Glutamatergic neuron (in vitro differentiated cells): ENCODE measurements at places on chromosomes 3 and 15. TPM values are rescaled to one million over a fixed set of nuclear protein-coding genes. Genes with fewer than 3 reads are reported as not detected.
A peak's percentile ranks its signal among the peaks of the same experiment; 100 is the strongest.

DNA sequence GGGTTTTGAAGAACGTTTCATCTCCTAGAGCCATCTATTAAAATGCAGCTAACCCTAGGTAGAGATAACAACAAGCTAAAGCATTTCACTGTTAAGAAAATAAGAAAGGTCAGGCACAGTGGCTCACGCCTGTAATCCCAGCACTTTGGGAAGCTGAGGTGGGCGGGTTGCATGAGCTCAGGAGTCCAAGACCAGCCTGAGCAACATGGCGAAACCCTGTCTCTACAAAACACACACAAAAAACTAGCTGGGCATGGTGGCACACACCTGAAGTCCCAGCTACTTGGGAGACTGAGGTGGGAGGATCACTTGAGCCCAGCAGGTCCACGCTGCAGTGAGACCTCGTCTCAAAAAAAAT lies 5.4 kb upstream of the TBC1D5 start:
- no peaks in the 10 kb centered on the region for H3K36me3 ChIP-seq
- no peak overlapping the region for H3K4me3 ChIP-seq
- H3K27ac ChIP-seq = no peak overlapping the region
- H3K27me3 ChIP-seq = no peaks in the 10 kb centered on the region
- DNase-seq = no peak
- H3K4me1 ChIP-seq = peaks cover 2% of the 10 kb centered on the region

ARHGAP11A gene
- 8.9 TPM for total RNA-seq

DNA sequence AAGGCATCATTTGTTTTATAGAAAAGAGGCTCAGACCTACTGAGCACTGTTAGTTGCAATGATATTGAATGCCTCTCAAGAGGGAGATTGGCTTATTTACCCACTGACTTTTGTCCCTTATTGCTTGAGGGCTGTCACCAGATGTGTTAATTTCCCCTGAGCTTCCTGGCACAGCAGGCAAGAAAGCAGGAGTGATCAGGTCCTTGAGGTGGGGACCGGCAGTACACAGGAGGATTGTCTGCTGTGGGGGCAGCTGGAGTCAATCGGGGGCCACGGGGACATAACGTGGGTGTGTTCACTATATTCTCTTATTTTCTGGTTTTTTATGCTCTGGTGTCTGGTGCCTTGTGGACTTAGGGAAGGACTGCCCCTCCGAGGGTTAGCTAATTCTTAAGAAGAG lies 44.6 kb downstream of the GASK1A start:
- H3K4me3 ChIP-seq = no peak overlapping the region
- H3K36me3 ChIP-seq = no peaks in the 10 kb centered on the region
- no peak for DNase-seq
- H3K27me3 ChIP-seq = no peaks in the 10 kb centered on the region
- no peaks in the 10 kb centered on the region for H3K4me1 ChIP-seq

DNA sequence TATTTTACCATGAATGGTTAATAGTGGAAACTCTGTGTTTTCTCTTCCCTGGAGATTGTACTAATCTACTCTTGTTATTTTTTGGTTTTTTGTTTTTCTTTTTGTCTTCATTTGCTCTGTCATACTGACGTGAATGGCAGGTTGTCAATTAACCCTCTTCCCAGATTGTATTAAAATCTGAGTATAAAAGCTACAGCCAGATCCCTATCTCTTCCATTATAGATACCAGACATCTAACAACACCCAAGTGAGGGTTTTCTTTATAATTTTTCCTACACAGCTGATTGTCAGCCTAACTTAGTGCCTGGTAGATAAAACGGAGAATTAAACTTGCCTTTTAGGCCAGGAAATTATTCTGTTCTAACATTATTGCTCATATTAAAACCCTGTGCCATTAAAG lies 162.6 kb downstream of the IL5RA start:
- H3K36me3 ChIP-seq = no peaks in the 10 kb centered on the region
- no peak overlapping the region for H3K4me3 ChIP-seq
- H3K27me3 ChIP-seq = no peaks in the 10 kb centered on the region
- DNase-seq = no peak

DNA sequence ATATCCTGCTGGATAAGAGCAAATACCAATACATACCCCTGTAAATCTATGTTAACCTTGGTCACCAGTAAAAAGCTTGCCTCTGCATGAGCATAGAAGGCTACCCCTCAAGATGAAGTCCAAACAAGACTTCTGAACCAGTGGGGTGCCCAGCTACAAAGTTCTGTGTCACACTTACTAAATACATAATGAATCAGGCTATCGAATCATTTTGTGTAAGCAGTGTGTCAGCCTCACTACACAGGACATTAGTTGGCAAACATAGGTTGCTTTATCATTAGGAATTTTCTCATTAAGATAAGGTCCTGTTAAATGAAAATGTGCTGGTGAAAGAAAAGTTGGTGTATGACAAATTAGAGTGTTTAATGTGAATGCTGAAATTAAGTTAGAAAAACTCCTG lies 452.0 kb downstream of the MFSD1 start:
- H3K27ac ChIP-seq = no peak overlapping the region
- H3K4me1 ChIP-seq = no peaks in the 10 kb centered on the region
- H3K27me3 ChIP-seq = peaks cover 5% of the 10 kb centered on the region
- no peak overlapping the region for H3K4me3 ChIP-seq
- no peak for DNase-seq

GRCh38 chr3:13204177-13204581 lies 130.9 kb upstream of the IQSEC1 start:
- H3K27ac ChIP-seq = no peak overlapping the region
- H3K27me3 ChIP-seq = peaks cover 2% of the 10 kb centered on the region
- H3K36me3 ChIP-seq = no peaks in the 10 kb centered on the region
- no peak for DNase-seq
- peaks cover 6% of the 10 kb centered on the region for H3K4me1 ChIP-seq
- no peak overlapping the region for H3K4me3 ChIP-seq

GRCh38 chr3:176359211-176359610 lies 838.1 kb downstream of the TBL1XR1 start:
- DNase-seq = no peak
- no peaks in the 10 kb centered on the region for H3K4me1 ChIP-seq
- H3K36me3 ChIP-seq = no peaks in the 10 kb centered on the region
- H3K27ac ChIP-seq = no peak overlapping the region
- H3K27me3 ChIP-seq = no peaks in the 10 kb centered on the region

- peaks cover 7% of the 10 kb centered on the region for H3K4me1 ChIP-seq
- H3K27me3 ChIP-seq = peaks cover 3% of the 10 kb centered on the region
- peak overlapping the region; percentile 90 for H3K4me3 ChIP-seq
- H3K36me3 ChIP-seq = no peaks in the 10 kb centered on the region
- DNase-seq = no peak
These were observed 1.0 kb downstream of the CGGBP1 start for GRCh38 chr3:88057630-88058305.

SNTN gene
- total RNA-seq = not detected

GRCh38 chr15:28897861-28898585 lies 12.2 kb downstream of the APBA2 start:
- peaks cover 21% of the 10 kb centered on the region for H3K27me3 ChIP-seq
- H3K27ac ChIP-seq = peak overlapping the region; percentile 87
- DNase-seq = no peak
- H3K4me1 ChIP-seq = peaks cover 65% of the 10 kb centered on the region

GRCh38 chr15:73885954-73886700 lies 12.8 kb downstream of the TBC1D21 start:
- no peaks in the 10 kb centered on the region for H3K4me1 ChIP-seq
- peaks cover 19% of the 10 kb centered on the region for H3K27me3 ChIP-seq
- no peak for DNase-seq
- no peak overlapping the region for H3K27ac ChIP-seq
- H3K36me3 ChIP-seq = no peaks in the 10 kb centered on the region

PRR20G gene
- not detected for total RNA-seq

DNA sequence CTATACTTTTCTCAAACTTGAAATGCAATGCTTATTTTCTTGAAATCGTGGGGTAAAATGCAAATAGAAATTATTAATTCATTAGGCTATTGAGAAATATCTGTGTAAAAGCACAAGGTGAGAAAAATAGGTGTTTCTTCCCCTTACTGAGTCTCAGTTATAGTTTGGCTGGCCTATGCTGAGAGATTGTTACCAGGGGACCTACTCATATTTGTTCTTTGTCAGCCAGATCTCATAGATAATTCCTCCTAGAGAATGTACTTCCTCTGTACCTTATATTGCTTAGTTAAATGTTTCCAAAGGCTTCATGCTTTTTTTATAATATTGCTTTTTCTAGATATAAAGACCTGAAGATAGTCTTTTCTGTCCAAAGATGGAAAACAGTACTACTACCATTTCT lies 60.0 kb upstream of the TRPC1 start:
- H3K4me3 ChIP-seq = no peak overlapping the region
- DNase-seq = no peak
- H3K36me3 ChIP-seq = no peaks in the 10 kb centered on the region
- no peaks in the 10 kb centered on the region for H3K27me3 ChIP-seq
- H3K27ac ChIP-seq = no peak overlapping the region

CYP19A1 gene
- not detected for total RNA-seq

GRCh38 chr3:37967260-37967881 lies 23.2 kb upstream of the VILL start:
- H3K27me3 ChIP-seq = peaks cover 7% of the 10 kb centered on the region
- DNase-seq = peak; percentile 76
- H3K36me3 ChIP-seq = no peaks in the 10 kb centered on the region
- no peak overlapping the region for H3K27ac ChIP-seq

DNA sequence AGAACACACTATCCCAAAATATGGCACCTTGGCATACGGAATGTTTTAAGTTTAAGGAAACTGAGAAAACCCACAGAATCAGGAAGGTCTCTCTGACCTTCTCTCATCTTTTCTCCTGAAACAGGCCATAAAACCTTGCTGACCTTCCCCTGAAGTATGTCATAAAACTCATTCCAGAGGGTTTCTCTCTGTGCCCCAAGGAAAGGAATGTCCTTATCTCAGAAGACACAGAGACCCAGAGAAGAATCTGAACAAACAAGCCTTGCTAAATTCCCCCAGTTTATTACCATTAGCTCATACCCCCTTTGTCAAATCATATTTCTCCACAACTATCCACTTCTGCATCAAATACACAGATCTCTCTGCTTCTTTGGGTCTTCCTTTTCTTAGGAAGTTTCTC lies 603.1 kb downstream of the MCTP2 start:
- no peaks in the 10 kb centered on the region for H3K4me1 ChIP-seq
- H3K27ac ChIP-seq = no peak overlapping the region
- no peak for DNase-seq
- peaks cover 2% of the 10 kb centered on the region for H3K27me3 ChIP-seq

DLL4 gene
- 12.5 TPM for total RNA-seq

- H3K27ac ChIP-seq = no peak overlapping the region
- H3K36me3 ChIP-seq = no peaks in the 10 kb centered on the region
- no peak overlapping the region for H3K4me3 ChIP-seq
- H3K4me1 ChIP-seq = peaks cover 5% of the 10 kb centered on the region
- DNase-seq = no peak
These were observed 30.2 kb downstream of the BCL2L10 start for GRCh38 chr15:52082197-52083036.

DNA sequence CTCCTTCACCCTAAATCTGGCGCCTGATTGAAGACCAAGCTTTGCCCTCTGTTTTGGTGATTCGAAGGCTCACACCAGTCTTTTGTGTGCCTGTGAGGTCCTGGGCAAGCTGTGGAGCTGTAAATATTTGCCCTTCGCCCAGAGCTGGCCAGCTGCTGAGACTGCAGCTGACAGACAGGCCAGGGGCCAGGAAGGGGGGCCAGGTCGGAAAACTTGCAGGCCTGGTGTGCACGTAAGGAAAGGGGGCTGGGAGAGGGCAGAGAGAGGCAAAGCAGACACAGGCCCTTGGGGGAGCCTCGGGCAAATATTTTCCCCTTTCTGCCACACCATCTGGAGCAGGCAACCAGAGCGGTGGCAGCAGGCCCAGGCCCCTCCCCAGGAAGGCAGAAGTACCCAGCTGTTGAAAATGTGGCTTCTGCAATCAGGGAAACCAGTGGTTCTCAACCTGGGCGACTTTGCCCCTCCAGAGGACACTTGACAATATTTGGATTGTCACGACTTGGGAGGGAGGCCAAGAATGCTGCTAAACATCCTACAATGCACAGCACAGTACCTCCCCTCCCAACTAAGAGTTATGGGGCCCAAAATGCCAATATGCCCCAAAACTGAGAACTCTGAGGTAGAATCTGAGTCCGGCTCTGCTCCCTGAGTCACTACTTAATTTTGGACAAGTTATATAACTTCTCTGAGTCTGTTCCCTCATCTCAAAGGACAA lies 2.5 kb downstream of the PDZRN3 start:
- DNase-seq = peak; percentile 55
- H3K36me3 ChIP-seq = no peaks in the 10 kb centered on the region
- H3K27me3 ChIP-seq = peaks cover 2% of the 10 kb centered on the region
- H3K27ac ChIP-seq = peak overlapping the region; percentile 93

DNA sequence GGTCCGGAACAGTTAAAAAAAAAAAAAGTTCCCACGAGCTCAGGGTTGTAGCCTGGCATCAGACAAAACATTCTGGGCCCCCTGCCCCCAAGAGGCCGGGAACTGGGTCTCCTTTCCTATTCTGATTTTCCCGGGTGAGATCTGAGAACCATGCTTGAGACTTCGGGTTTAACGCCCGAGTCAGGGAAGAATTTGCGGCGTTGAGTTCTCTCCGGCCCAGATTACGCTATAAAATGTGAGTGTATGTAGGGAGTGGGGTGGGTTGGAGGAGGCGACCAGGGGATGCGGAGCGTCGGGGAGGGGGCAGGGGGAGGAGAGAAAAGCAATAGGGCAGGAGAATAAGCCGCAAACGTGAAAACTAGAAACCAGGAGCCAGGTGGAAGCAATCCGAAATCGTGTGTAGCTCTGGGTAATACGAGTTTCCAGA lies 2.7 kb downstream of the ZIC1 start:
- DNase-seq = no peak
- no peak overlapping the region for H3K27ac ChIP-seq
- H3K4me1 ChIP-seq = peaks cover 11% of the 10 kb centered on the region
- peaks cover 70% of the 10 kb centered on the region for H3K27me3 ChIP-seq
- no peak overlapping the region for H3K4me3 ChIP-seq

DNA sequence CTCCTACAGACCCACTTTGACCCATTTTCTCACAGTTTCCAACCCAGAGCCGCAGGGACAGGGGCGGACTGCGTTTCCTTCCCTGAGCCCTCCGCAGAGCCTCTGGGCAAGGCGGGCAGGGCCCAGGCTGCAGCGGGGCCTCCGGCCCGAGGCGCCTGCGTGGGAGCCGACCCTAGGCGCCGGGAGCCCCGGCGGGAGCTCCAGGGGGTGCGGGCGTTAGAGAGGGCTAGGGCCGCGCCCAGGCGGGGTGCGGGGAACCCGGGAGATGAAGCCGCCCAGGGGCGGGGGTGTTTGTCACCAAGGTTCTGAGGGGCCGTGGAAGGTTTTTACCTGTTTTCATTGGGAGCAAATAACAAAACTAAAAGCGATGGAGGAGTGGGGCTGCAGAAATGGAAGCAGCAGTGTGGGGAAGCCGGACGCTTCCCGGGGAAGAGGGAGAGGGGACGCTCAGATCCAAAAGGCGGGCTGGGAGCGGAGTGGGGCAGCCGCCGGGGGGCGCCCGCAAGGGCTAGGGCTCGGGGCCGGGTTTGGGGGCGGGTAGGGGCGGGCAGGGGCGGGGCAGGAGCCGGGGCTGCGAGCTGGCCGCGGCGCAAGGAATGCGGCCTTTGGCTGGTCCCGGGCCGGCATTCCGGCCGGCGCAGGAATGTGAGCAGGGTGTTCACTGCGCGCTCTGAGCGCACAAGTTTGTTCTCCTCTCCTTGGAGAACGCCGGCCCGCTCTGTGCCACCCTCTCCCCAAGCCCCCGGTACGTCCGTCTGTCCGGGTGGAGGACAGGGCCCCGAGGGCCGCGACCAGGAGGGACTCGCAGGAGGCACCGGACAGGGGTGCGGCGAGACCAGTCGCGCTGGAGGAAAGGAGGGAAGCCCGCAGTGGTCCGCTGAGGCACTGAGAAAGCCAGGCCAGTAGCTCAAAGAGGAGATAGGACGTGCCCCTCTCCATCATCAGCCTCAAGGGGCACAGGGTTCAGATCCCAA lies 61.1 kb downstream of the AMOTL2 start:
- no peaks in the 10 kb centered on the region for H3K4me1 ChIP-seq
- no peak overlapping the region for H3K27ac ChIP-seq
- H3K4me3 ChIP-seq = no peak overlapping the region
